ENCODE measurements at places on chromosomes 4 and X.

DNA sequence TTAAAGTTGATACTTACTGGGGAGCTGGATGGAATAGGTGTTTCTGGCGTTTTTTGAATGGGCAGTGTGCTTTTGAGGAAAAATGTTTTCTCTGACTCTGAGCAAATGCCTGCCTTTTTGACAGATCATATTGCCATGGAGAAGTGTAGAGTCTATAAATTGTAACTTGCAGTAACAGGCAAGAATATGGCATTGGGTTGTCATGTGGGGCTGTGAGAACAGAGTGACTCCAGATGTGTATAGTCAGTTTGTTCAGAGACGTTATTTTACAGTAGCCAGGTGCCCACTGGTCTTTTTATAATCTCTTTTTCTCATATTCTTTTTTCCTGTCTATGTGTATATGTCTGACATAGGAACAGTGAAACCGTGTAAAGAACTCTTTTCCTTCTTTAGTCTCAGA is 40.8 kb downstream of the RAPGEF2 start:
- no peak for DNase-seq

DNA sequence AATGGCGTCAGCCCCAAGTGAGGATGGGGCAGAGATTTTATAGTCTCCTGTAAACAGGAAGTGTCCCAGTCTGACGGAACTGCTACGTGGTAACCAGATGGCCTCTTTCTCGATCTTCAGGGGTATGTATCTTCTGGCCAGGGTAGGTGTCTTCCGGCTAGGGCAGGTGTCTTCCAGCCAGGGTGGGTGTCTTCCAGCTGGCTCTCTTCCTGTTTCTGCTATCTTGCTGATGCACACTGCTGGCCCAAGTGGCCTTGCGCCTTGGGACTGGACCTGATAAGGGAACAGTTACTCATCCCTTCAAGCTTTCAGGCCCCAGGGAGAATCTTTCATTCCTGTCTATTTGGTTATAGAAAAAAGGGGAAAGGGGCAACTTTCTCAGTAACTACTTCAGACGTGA is 178.7 kb upstream of the MAGEE2 start:
- no peak for DNase-seq

DNA sequence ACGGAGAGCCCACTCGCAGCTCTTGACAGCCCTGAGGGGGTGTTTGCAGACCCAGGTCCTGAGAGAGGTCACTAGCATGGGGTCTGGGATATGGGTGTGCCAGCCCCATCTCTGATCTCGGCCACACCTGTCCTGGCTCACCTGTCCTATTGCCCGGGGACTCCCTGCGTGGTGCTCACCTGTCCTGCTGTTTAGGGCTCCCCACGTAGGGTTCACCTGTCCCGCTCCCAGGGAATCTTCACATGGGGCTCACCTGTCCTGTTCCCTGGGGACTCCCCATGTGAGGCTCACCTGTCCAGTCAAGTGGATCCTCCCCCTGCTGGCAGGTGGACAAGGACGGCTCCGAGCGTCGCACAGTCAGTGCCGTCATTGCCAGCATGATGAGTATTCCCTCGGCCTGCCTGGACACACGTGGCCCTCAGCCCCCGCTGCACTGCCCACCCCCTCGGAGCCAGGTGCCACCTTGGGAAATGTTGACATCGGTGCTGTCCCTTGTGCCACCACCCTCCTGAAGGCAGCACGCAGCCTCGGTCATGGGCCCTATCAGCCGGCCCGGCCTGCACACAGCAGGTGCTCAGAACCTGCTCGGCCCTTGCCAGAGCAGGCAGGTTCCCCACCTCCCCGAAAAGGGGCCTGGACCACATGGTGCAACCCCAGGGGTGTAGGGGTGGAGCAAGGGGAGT is 6.3 kb downstream of the SLC49A3 start:
- DNase-seq = no peak

- DNase-seq = no peak
Measured at GRCh38 chr4:88390128-88390527, 11.5 kb downstream of the HERC6 start.

DNA sequence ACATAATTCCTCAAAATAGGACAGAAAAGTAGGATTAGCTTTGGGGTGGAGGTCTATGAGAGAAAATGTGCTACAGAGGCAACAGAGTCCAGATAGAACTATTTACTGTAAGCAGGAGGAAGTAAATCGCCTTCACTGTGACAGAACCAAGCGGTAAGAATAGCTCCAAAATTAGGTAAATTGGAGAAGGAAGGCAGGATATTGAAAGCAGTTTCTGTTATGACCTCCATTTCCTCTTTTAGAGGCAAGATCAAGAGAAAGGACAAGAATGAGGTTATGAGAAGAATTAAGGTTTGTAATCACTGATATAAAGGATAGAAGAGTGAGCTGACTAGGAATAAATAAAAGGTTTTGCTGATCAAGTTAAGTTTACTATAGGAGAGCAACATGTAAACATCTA is 44.1 kb upstream of the NEUROG2 start:
- DNase-seq = no peak

Data from RKO (cell line).